ENCODE measurements at places on chromosomes 5 and 9.
A peak's percentile ranks its signal among the peaks of the same experiment; 100 is the strongest.

DNA sequence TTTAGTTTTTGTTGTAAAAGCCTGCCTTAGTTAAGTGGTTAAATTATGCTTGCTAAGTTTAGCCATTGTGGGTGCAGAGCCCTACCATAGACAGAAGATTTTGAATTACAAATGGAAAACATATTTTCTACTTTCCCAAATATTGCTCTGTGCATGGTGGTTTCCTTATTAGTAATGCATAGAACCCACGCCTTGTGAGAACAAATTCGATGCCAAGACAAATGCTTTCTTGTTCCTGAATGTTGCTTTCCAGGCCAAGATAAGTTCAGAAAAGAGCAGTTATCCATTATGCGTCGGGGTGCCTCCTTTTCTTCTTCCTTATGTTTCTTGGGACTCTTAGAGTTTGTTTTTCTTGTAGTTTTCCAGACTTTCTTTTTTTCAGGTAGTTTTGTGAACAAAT, 31.0 kb upstream of the GARNL3 start:
- no peaks in the 10 kb centered on the region for H3K4me1 ChIP-seq
- H3K27me3 ChIP-seq = peaks cover 23% of the 10 kb centered on the region
- H3K4me3 ChIP-seq = no peak overlapping the region
- no peaks in the 10 kb centered on the region for H3K36me3 ChIP-seq
- DNase-seq = no peak

DNA sequence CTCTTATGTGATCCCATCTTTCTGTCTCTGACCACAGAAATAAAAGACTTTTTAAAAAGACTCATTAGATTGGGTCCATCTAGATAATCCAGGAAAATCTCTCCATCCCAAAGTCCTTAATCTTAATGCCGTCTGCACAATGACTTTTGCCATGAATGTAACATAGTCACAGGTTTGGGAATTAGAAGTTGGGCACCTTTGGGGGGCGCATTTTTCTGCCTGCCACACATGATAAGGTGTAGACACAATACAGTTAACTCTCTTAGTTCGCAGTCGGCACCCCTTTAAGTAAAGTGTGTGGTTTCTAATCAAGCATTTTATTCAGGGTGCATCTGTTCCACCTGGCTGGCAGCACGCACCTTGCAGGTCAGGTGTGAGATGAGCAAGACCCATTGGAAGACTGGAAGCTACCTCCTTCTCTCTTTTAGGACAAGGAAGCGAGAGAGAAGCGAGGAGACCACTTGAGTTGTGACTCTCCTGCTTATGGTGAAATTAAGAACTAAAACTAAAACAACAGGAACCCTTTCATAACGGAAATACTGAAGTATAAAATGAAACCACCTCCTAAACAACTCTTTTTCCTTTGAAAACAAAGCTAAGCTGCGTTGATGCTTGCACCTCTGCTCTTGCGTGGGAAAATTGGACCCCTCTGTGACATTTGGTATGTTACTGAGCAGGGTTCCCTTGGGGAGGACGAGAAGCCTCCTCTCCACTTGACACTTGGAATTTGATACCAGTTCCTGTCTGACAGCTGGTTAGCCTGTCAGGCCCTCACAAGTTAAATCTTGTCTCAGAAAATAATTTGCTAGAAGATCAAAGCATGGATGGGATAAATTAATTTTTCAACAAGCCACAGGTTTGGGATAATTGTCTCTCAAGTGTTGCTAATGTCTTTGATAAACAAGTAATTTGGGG, 304.6 kb upstream of the DMRT1 start:
- H3K4me1 ChIP-seq = peaks cover 2% of the 10 kb centered on the region
- peak overlapping the region; percentile 22 for H3K27ac ChIP-seq
- peaks cover 1% of the 10 kb centered on the region for H3K27me3 ChIP-seq
- H3K36me3 ChIP-seq = no peaks in the 10 kb centered on the region
- DNase-seq = no peak
- peak overlapping the region; percentile 38 for H3K4me3 ChIP-seq

DNA sequence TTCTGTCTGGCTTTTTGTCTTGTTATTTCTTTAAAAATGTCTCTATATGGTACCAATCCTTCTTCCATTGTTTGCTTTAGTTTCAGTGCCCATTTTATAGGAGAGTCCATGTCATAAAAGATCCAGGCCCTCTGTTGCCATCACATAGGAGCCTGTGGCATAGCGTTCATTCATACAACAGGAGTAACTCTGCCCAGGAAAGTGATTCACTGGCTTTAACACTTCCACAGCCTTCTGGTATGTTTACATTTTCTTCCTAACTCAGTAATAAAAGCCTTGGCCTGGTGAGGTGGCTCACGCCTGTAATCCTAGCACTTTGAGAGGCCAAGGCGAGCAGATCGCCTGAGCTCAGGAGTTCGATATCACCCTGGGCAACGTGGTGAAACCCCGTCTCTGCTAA, 519.3 kb upstream of the PTGER4 start:
- H3K4me3 ChIP-seq = no peak overlapping the region
- no peaks in the 10 kb centered on the region for H3K27me3 ChIP-seq
- H3K36me3 ChIP-seq = no peaks in the 10 kb centered on the region
- no peak for DNase-seq
- H3K4me1 ChIP-seq = no peaks in the 10 kb centered on the region
- H3K27ac ChIP-seq = no peak overlapping the region

GRCh38 chr5:9722601-9723180, 92.5 kb upstream of the TAS2R1 start:
- no peak overlapping the region for H3K27ac ChIP-seq
- no peak for DNase-seq
- no peaks in the 10 kb centered on the region for H3K27me3 ChIP-seq
- no peak overlapping the region for H3K4me3 ChIP-seq

DNA sequence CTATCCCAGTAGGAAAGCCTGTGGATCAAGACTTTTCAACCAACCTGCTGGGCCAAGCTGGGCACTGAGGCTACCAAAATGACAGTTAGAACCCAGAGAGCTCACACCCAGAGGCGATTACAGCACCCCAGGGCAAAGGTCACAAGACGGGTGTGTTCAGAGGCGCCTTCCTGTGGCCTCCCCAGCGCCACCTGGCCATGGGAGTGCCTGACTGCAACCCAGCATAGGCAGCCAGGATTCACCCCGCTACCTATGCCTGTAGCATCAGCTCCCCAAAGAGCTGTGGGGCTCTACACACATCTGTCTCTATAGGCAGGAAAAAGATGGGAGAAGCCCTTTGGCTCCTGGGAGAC, 33.5 kb downstream of the PDGFRB start:
- H3K27ac ChIP-seq = peak overlapping the region; percentile 49
- H3K27me3 ChIP-seq = no peaks in the 10 kb centered on the region
- peak; percentile 44 for DNase-seq
- peaks cover 6% of the 10 kb centered on the region for H3K36me3 ChIP-seq
- H3K4me1 ChIP-seq = peaks cover 3% of the 10 kb centered on the region
- no peak overlapping the region for H3K4me3 ChIP-seq

- no peaks in the 10 kb centered on the region for H3K27me3 ChIP-seq
- no peak for DNase-seq
- peaks cover 4% of the 10 kb centered on the region for H3K36me3 ChIP-seq
- peaks cover 3% of the 10 kb centered on the region for H3K4me1 ChIP-seq
- no peak overlapping the region for H3K4me3 ChIP-seq
These were observed 130.1 kb downstream of the AUH start for GRCh38 chr9:91231619-91232018.

DNA sequence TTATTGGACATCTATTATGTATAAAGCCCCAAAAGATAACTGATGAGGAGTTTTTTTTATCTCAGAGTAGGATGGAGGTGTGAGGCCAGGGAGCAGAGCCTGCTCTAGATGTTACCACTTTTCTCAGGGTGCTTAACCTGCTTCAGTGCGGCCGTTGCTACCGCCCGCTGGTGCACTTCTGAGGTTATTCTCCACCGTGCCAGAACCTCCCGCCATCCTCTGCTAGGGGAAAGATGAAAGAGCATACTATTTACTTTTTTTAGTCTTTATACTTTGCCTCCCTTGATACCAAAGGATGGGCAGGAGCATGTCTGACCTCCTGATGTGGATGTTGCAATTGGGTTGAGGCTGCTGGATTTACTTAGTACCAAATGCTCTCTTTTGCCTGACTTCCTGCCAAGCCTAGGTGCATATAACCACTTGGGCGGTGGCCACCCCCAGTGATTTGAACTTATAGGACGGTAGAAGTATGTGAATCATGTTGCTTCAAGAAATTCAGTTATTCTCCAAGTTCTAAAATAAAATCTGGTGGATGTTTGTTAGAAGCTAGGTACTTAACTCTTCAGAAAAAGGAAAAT, 71.1 kb upstream of the HSPB3 start:
- no peak overlapping the region for H3K4me3 ChIP-seq
- no peaks in the 10 kb centered on the region for H3K4me1 ChIP-seq
- no peaks in the 10 kb centered on the region for H3K36me3 ChIP-seq
- H3K27ac ChIP-seq = no peak overlapping the region
- no peak for DNase-seq

DNA sequence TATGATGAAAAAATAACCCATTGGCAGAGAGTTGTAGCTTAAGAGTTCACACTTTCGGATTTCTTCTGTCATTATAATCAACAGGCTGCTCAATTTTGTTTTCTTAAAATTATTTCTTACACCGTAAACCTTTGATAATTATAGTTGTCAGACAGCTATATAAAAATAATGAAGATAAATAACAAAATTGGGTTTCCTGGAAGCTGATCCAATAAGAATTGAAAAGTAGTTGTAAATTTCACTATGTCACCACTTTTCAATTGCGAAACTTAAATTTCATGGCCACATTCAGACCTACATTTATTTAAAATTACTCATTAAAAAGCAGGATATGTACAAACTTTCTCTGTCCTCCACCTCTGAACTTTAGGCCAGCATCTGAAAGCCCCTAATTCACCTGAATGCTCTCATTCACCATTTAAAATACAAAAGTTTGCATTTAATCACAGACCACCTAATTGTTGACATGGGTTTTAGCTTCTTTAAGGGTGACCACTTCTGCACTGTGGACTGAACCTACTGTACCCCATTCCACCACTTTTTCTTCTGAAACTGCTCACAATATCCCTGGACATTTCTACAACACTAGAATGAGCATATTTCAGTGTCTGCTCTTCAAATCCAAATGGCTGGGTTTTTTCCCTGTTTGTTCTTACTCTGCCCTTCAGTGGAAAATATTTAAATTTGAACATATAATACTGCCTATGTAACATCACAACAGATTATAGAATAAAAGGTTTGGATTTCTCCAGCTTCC, 680 bp downstream of the SELENOP start:
- no peaks in the 10 kb centered on the region for H3K27me3 ChIP-seq
- peaks cover 1% of the 10 kb centered on the region for H3K4me1 ChIP-seq
- no peak overlapping the region for H3K4me3 ChIP-seq
- no peak overlapping the region for H3K27ac ChIP-seq

All from activated naive CD8-positive, alpha-beta T cell treated with anti-CD3 and anti-CD28 coated beads, Interleukin-2, amount 10 ng/mL, durations not matched to agents 7 days and 5 days (primary cell).